ENCODE measurements at places on chromosomes 4 and X.

DNA sequence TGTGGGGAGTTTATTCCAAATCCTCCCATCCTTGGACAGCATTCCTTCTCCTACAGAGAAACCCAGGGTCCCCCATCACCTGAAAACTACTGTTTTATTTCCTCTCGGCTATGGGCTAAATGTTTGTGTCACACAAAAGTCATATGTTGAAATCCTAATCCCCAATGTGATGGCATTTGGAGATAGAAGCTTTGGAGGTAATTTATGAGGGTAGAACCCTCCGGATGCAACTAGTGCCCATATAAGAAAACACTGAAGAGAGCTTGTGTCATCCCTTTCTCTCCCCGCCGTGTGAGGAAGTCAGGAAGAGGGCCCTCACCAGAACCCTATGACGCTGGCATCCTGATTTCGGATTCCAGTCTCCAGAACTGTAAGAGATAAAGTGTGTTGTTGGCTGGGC lies 127.8 kb upstream of the NOCT start:
- DNase-seq, result no peak

DNA sequence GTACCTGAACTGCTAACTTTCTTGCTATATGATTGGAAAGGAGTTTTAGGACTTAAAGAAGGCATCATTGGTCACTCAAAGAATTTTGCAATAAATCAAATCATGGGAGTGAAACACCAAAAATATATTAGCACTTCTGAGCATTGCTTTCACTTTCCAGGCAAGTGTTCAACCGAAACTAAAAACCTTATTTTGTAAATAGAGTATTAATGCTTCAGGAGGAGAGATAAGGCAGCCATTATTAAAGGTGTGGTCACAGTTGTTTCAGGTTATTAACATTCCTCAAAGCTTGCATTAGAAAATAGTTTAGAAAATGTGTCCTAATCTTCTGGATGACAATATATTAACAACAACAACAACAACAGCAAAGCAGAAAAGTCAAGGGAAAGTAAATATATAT lies 92.3 kb upstream of the TLL1 start:
- DNase-seq, result no peak

GRCh38 chr4:89129080-89129640 lies 17.8 kb downstream of the TIGD2 start:
- no peak for DNase-seq

DNA sequence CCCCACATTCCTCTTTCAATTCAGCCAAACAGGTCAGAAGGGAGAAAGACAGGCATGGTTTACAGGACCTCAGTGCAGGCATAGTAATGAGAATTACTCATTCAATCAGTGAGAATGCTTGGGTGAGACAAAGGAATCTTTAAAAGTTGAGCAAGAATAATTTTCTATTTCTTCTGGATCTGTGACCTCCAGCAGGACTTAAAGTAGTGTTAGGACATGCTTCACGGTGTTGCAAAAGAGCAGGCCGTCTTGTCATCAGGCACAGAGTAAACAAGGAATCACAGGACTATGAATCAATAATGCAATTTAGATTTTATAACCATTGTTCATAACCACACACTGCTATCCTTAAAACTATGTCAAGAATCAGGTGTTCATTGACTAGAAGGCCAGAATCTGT lies 130.6 kb upstream of the GLRA2 start:
- DNase-seq, result no peak

DNA sequence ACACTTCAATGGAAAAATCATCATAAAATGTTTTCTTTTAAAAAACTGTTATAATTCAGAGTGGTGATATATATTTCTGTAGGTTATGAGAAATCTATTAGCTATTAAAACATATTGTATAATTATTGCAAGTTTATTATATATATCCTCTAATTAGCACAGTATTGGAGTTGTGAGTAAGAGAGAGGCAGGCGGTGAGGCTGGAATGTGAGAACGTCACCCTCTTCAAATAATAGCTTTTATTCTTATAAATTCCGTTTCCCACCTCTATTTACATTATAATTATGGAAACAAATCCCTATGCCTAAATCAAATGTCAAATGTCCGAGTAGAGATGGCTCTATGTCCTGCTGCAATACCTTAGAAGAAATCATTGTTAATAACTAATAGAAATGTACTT lies 292.9 kb downstream of the ADGRL3 start:
- no peak for DNase-seq

- DNase-seq, result no peak
Measured at GRCh38 chrX:154356596-154356995, 17.8 kb downstream of the FLNA start.

- DNase-seq, result no peak
Measured at GRCh38 chr4:98611677-98612317, 46.6 kb downstream of the TSPAN5 start.

DNA sequence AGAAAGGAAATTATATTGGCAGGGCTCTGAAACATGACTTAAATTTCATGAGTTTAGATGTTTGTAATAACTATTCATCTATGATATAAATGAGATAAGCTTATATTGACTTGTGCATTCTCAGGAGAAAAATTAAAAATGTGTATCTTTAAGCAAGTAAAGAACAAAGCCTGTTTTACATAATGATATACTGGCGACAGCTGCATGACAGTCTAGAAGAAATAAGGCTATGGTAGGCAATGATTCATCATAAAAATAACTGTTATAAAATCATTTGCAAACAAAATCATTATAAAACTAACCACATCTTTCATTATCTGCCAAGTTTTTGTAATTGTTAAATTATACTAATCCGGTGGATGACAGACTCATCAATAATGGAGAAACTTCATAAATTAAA lies 188.1 kb downstream of the ADAM29 start:
- no peak for DNase-seq

- no peak for DNase-seq
Measured at GRCh38 chrX:22366166-22366702, 93.5 kb downstream of the CBLL2 start.

DNA sequence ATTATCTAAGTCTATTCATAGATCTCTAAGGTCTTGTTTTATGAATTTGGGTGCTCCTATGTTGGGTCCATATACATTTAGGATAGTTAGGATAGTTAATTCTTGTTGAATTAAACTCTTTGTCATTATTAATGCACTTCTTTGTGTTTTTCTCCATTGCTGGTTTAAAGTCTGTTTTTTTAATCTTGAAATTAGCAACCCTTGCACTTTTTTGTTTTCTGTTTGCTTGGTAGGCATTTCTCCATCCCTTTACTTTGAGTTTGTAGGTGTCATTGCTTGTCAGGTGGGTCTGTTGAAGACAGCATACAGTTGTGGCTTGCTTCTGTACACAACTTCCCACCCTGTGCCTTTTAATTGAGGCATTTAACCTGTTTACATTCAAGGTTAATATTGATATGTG lies 434.8 kb downstream of the OPHN1 start:
- DNase-seq, result no peak

DNA sequence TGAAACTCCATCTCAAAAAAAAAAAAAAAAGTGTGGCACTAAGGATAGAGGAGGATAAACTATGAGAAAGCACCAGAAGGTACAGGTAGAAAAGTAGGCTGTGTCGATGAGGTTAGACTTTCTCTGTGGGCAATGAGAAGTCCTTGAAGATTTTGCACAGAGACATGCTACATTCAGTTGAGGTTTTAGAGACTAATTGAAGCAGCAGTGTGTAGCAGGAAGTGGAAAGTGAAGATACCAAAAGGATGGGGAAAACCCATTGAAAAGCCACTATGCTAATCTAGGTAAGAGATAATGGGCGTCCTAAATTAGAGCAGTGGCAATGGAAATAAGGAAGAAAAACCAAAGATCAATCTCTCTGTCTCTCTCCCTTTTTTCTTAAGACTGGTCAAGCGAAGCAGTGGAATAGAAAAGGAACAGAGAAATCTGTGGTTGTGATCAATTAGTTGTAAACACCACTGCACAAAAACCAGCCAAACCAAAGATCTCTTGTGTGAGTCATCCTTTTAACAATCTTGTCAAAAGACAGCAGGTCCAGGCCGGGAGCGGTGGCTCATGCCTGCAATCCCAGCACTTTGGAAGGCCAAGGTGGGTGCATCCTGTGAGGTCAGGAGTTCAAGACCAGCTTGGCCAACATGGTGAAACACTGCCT lies 3.5 kb downstream of the SPINK2 start:
- DNase-seq, result no peak

GRCh38 chr4:5823542-5824211 lies 69.2 kb downstream of the CRMP1 start:
- DNase-seq, result no peak

DNA sequence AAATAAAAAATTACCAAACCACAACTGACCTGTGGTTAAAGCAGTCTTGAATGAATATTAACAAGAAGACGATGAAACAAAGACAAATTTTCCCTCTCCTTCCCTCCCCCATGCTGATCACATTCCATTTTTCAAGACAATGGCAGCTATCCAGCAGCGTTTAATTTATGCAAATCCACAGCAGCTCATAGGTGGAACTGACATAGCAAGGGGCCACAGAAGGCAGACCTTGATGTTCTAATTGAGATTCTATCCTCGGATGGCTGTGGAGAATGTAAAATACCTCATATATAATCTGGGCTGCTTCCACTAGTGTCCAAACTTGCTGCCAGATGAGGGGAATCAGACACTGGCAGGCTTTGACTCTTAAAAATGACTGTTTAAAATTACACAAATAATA lies 211.5 kb downstream of the CHRDL1 start:
- no peak for DNase-seq

GRCh38 chr4:56699537-56700105 lies 18.5 kb upstream of the HOPX start:
- no peak for DNase-seq

- no peak for DNase-seq
Measured at GRCh38 chr4:36133086-36133485, 111.2 kb downstream of the ARAP2 start.

- peak; percentile 75 for DNase-seq
Measured at GRCh38 chr4:83010522-83011318, at the start of gene LIN54. TSS of gene LIN54 (minus strand) at chr4:83010823. CDS start at chr4:82984844, 25,979 bp downstream.

GRCh38 chrX:150449313-150449712 lies 86.2 kb downstream of the MAMLD1 start:
- no peak for DNase-seq

- no peak for DNase-seq
Measured at GRCh38 chr4:35942092-35942491, 302.2 kb downstream of the ARAP2 start.

- DNase-seq, result no peak
Measured at GRCh38 chr4:124862261-124862660, 149.7 kb upstream of the ANKRD50 start.

DNA sequence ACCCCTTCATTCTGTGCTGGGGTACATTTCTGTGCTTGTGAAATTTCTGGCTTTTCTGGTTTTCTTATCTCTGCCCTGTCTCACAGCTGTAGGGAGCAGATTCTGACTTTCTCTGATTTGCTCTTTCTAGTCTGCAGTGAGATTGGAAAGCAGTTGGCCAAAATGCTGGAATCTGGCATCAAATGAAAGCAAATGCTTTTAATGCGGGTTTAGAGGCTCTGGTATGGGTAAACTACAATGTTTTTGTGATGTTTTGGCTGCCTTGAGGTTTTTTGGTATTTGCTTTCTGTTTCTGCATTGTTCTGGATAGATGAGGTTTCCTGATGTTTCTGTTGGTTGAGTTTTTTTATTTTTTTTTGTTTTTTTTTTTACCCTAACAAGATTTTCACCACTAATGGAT lies 23.8 kb downstream of the SMIM20 start:
- DNase-seq, result no peak

DNA sequence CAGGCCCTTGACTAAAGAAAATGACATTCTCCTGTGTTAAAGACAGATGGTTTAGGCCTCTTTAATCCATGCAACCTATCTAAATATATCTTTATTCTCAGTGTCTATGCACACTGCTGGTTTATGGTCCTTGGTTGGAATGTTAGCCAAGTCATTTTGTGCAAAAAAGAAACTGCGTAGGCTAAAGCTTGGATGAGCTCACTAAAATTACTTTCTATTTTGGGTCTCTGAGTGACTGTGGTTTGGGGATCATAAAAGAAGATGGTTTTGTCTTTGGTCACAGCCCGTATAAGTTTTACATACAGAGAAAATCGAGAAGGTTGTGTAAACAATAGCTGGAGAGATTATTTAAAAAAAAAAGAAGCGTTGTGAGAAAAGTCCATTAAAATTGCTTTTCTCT lies 443.6 kb downstream of the UBE2NL start:
- no peak for DNase-seq

DNA sequence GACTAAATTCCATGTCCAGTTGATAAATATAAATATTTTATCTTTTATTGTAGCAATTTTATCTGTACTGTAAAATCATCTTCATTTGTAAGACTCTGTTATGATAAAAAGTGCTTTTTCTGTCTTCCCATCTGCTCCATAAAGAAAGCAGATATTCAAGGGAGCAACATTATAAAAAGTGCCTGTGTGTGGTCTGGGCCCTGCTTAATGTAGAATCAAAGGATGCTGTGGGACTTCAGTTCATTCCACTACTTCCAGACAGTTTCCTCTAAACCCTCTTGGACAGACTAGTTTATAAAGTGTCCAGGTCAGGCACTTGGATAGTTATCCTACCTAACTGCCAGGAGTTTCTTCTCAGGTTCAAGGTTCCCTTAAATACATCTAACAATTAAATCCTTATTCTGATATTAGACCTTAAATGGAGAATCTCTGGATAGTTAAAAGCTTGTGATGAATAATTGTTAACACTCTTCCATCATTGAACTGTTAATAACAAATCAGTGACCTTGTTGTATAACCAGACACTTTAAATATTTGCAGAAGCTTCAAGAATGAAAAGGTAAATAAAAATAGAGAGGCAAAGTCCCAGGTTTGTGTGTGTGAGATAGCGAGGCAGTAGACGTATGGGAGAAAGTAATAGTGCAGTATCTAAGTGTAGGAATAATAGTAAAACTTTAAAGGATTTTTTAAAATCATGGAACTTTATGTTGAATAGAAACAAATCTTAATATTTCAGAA lies 237.5 kb upstream of the CTSO start:
- DNase-seq, result no peak

GRCh38 chr4:18454349-18454748 lies 432.8 kb upstream of the LCORL start:
- no peak for DNase-seq

DNA sequence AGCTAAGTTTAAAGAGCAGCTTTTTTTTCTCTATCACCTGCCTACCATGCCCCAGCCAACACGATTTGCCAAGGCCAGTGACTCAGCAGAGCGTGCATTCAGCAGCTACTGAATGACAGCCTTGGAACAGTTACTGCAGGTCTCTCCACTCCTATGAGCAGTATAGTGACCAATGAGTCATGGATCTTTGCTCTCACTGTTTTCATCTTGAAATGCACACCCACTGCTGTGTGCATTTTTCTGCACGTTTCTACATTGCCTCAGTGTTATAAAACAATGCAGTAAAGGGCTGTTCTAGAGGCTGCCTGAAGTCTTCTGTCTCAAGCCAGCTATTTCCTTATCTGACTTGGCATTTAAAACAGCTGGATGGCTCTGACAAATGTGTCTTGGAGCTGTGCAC lies 66.0 kb upstream of the C4orf54 start:
- DNase-seq, result no peak

GRCh38 chrX:131910586-131910985 lies 112.5 kb upstream of the STK26 start:
- DNase-seq, result no peak
